COLO829 (cell line): ENCODE measurements at places on chromosomes 6 and 20.

- DNase-seq, result no peak
Observed at GRCh38 chr6:76043690-76044089, 28.8 kb downstream of the IMPG1 start.

GRCh38 chr6:136171231-136171630, 78.9 kb downstream of the MTFR2 start:
- DNase-seq, result no peak

GRCh38 chr6:151702851-151703658, 104.4 kb upstream of the ESR1 start:
- no peak for DNase-seq

GRCh38 chr20:5191829-5192569, 65.2 kb downstream of the CDS2 start:
- DNase-seq, result peak; percentile 95

DNA sequence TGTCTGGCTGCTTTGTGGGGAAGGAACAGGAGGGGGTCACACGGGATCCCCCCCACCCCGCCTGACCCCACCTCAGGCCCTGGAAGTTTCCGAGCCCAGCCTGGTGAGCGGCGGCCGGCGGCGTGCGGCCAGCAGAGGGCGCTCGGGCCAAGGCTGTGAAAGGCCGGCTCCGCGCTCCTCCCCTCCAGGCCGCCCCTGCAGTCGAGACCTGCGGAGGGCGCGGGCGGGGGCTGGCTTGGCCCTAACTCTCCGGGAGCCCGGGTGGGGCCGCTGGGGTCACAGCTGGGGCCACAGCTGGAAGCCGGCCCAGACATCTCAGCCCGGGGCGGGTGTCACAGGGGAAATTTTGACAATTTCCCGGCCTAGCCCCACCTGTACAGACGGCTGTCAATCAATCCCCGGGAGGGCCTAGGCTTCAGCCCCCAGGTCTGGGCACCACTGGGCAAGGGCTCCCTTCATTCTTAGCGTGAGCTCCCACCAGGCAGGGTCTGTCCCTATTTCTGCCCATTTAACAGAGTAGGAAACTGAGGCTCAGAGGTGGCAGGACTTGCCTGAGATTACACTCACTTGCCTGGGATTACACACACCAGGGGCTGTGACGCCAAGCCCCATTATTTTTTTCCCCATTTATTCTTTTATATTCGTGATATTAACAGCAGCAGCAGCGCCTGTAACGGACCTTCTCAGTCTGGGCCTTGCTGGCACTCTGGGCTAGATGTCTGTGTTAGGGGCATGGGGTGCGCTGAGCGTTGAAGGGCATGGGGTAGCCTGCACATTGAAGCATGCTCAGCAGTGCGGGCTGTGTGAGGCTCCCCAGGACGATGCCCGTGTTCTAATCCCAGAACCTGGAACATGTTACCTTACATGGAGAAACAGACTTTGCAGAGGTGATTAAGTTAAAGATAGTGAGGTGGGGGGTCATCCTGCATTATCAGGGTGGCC, 23.0 kb downstream of the ZBP1 start:
- peak; percentile 52 for DNase-seq

- peak; percentile 94 for DNase-seq
Observed at GRCh38 chr20:42938441-42939205, 251.1 kb downstream of the PTPRT start.

- no peak for DNase-seq
Observed at GRCh38 chr6:159716247-159717096, 10.8 kb upstream of the WTAP start.

DNA sequence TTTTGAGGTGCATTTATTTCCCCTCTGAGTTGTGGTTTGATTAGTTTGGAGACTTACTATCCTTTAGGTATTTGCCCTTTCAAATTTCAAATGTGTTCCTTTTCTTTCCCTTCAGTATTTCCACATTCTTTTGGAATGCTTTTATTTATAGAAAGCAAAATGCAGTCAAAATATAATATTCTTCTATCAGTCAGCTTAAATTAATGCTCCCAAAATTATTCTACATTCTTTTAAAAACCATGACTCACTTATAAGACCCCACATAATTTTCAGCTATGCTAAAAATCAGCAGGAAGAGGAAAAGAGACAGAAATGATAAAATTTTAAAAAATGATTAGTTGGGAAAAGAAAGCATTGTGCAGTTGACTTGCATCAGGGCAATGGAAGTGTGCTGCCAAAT, 180.0 kb upstream of the SMLR1 start:
- DNase-seq, result no peak

DNA sequence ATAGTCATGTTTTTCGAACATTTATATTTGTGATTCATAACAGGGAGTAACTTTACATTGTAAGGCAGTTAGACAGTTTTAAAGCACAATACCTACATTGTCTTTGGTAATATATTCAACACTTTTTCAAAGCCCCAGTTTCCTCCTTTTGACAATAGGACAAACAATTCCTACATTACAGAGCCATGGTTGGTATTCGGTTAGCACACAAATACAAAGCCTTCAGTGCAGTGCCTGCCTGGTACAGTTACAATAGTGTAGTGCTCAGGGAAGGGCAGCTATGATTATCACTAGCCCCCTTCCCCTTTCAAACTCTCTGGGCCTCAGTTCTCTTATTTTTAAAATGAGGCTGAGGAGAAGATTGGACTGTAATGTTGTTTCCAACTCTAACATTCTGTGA, 207.8 kb downstream of the TPBG start:
- no peak for DNase-seq

DNA sequence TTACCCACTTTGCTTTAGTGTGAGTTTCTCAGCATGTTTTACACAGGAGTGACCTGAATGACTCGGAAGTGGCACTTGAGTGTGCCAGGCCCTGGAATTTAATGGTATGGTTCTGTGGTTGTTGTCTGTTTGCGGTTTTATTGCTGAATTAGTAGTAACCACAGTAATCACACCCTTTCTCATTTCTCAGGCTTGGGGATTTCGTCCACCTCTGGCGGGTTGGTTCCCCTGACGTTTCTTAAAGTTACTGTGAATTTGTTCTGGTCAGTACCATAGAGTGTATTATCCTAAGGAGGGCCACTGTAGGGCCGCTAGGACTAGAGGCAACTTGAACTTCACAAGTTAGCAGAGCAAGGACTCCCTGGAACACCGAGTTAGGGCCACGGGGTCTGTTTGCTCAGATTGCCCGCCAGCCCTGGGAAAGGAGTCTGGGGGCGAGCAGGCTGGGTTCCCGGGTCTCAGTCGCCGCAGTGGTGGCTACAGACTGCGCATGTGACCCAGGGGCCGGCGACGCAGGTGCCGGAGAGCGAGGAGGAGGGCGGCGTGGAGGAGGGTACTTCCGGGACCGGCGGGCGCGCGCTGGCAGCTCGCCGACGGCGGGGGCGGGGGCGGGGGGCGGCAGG, 546 bp upstream of the KLHL32 start:
- no peak for DNase-seq
